NCI-H1436 (cell line): ENCODE measurements at places on chromosomes 11 and 22.

GRCh38 chr11:122773781-122774266 is 64.5 kb upstream of the CRTAM start:
- DNase-seq: no peak

- no peak for DNase-seq
Observed at GRCh38 chr22:47357086-47357485, 594.6 kb downstream of the TBC1D22A start.

GRCh38 chr22:49748514-49748913 is 79.2 kb downstream of the BRD1 start:
- DNase-seq: no peak

GRCh38 chr22:33652615-33653014 is 267.7 kb downstream of the LARGE1 start:
- no peak for DNase-seq

- DNase-seq: no peak
Observed at GRCh38 chr22:46802608-46803027, 40.2 kb downstream of the TBC1D22A start.

- DNase-seq: no peak
Observed at GRCh38 chr22:35995348-35995747, 33.3 kb downstream of the RBFOX2 start.

GRCh38 chr11:9905501-9905951 is 241.6 kb downstream of the SWAP70 start:
- DNase-seq: no peak

DNA sequence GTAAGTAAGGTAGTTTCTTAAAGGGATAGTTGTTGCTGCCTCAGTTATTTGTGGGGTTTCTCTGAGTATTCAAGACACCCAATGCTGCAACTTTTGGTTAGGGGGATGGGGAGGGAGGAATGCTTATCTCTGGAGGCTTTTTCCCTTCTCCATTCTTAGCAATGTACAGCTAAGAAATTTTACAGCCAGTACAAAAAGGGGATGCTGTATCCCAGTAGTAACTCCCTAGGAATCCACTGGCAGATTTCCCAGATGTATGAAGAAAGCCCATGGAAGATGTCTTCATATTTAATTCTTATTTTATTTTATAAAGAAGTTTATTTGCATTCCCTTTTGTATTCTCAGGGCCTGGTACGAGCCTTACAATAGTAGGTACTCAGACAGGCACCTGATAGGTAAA is 154.8 kb downstream of the ENTHD1 start:
- DNase-seq: no peak

GRCh38 chr11:1153951-1154493 is 3.7 kb upstream of the MUC5AC start:
- no peak for DNase-seq

DNA sequence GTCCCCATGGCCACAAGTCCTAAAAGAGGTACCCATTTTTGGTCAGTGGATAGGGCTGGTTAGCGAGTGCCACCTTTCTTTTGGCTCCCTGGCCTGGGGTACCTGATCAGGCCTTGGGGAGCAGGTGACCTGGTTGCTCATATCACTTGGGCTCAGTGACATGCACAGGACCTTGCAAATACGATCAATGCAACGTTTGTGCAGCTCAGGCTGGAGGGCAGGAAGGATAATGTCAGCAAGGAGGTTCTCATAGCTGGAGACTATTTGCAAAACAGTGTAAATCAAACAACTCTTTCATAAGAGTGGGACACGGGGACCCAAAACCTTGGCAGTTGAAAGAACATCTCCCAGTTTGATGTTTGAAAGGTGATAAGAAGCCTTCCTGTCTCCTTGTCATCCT is 127.4 kb upstream of the CADM1 start:
- no peak for DNase-seq

DNA sequence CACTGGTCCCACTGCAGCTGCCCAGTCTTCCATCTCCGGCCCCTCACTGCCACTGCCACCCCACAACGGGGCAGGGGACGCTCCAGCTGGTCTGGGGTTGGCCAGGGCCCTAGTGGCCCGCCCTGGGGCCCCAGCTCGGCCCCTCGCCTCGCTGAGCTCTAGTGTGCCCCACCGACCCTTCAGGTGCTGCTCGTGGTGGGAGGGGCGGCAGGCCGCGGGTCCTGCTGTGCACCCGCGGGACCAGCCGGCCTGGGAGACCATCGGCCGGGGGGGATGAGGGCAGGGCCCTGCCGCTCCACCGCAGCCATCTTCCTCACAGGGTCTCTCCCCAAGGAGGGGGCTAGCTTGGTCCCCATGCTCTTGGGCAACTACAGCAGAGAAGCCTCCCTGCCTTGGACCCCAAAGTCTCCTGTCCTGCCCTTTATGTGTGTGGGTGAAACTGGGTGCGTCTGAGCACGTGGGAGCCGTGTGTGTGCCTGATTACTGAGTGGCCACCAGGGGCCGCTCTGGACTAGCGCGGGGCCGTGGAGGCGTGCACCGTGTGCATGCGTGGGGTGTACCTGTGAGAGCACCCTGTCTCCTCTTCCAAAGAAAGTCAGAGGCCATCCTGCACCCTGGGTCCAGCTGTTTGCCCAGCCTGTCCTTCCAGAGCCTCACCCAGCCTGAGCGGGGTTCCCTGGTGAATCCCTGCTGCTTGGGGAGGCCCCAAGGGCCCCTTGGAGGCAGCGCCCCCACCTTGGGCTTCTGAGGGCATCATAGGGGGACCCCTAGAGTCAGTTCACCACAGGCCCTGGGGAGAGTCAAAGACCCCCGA is 6.0 kb upstream of the ACR start:
- DNase-seq: peak; percentile 40

GRCh38 chr11:47573321-47573720 is 5.4 kb downstream of the KBTBD4 start:
- no peak for DNase-seq

DNA sequence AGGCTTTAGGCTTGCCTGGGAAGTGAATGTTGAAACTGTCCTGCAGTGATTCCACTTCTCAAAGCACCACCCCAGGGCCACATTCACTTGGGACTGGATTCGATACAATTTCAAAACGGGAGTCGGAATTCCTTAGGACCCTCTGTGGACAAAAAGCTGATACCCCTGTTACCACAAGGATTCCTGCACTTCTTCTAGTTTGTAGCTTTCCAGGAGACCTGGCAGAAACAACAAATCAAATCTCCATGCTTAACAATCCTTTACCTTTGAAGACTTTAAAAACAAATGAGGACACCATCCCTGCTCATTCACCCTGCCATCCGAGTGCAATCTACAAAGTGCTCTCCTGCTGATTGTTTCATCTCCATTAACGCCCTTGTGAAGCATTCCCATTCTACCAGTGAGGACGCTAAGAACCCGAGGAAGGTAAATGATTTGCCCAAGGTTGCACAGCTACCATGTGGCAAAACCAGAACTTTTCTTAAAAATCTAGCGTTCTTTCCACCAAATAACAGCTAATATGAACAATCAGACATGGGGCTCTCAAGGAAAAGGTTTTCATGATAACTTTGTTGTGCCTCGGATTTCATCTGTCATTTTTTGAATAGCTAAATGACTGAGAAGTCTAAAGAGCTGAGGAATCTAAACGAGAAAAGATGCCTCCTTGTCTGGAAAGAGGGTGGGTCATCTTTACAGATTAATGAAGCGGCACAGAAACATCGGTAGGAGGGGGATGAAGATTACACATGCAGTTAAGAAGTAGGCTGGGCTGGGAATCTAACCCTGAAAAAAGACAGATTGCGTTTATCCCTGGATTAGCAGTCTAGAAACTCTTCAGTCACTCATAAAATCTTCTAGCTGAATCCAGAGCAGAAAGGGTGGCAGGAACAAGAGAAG is 720 bp upstream of the MPZL2 start:
- DNase-seq: no peak

- peak; percentile 62 for DNase-seq
Observed at GRCh38 chr11:44727373-44728287, 868 bp downstream of the TSPAN18 start.

GRCh38 chr11:46407635-46408034 is 16.1 kb upstream of the CHRM4 start:
- DNase-seq: no peak

- DNase-seq: no peak
Observed at GRCh38 chr11:19828382-19829108, 115.9 kb downstream of the NAV2 start.

GRCh38 chr11:117986981-117987574 is 884 bp downstream of the IL10RA start:
- no peak for DNase-seq

DNA sequence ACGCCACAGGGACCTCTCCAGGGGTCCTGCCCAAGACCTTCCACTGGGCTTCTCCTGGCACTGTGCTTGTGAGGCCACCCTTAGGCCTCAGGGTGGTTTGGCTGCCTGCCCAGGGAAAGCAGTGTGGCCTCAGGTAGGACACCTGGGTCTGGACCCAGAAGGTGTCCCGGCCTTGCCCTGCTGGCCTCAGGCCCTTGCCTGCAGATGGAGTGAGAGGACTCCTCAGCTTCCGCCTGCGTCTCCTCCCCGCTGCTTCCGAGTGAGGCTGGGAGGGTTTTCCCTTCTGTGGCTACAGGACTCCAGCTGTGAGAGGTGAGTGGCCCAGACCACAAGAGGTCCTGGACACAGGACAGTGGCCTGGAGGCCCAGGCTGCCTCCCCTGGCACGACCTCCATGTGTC is 60.4 kb downstream of the WNT7B start:
- DNase-seq: no peak

DNA sequence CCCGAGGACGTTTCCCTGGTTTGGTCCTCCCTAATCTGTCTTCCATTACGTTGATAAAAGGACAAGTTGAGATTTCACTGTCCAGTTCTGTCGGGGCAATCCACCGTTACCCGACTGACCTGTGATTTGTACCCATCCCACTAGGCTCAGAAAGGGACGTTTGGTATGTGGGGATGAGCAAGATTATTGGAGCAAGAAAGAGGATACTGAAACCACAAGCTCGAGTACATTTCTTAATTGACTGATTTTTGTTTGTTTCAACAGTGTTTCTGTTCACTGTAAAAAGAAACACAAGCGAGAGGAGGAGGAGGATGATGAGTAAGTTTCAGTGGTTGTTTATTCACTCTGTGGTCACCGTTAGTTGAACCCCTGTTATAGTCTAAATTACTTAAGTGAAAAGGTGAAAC is 969 bp downstream of the CCDC117 start:
- no peak for DNase-seq

GRCh38 chr11:63945477-63946163 is 6.8 kb downstream of the NAA40 start:
- DNase-seq: peak; percentile 65

DNA sequence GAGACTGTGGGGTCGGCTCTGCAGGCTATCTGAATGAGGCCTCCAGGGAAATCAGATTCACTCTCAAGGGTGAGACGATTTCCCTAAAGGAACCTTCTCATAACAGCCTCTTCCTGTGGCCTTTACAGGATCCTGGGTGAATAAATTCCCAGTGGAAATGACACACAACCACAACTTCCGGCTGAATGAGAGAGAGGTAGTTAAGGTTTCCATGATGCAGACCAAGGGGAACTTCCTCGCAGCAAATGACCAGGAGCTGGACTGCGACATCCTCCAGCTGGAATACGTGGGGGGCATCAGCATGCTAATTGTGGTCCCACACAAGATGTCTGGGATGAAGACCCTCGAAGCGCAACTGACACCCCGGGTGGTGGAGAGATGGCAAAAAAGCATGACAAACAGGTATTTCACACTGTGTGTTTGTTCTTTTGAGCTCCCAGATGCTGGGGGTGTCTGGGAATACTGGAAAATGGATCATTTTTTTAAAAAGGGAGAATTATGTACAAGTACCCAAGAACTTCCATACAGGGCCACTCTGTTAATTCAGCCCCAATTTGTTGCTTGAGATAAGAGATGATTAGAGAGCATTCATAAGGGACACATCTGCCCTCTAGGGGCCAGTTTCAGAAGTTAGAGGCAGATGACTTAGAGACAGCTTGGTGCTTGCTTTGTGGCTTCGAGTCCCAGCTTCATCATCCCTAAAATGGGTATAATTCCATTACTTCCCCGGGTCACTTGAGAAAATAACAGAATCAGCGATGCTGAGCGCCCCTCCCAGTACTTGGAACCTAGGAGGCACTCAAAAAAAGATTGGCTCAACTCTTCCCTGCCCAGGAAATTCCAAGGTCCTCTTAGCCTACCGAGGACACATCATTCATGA is 10.2 kb downstream of the SERPIND1 start:
- DNase-seq: peak; percentile 51

DNA sequence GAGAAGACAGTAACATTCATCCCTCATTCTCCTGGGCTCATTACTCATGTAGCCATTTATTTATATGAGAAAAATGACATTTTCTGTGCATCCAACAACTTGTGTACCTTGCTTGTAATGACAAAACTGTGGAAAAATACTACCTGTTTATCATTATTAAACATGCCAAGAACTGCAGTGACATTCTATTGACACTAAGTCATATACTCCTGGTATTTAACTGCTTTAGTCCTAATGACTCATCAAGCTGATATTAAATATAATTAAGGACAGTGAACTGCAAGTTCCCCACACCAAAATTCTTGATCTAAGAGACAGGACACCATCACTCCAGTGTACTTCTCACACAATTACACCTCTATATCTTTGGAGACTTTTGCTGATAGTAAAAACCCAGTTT is 1328.7 kb upstream of the RAG2 start:
- no peak for DNase-seq

- DNase-seq: no peak
Observed at GRCh38 chr11:125344846-125345420, 151.1 kb downstream of the FEZ1 start.

DNA sequence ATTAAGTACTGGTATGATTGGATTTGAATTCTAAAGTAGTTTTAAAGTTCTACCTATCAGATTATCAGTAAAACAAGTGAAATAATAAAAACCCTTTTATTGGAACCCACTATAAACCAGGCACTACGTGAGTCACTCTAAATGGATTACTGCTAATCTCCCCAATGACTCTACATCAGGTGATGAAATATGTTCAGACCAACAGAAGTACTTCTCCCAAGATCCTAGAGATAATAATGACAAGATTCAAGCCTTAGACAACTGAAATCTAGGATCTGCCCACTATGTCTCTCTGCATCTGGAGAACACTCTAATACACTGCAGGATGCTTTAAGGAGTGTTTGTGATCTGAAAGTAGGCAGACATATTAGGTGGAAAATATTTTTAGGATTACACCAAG is 652.1 kb upstream of the CHORDC1 start:
- DNase-seq: no peak

GRCh38 chr11:86141727-86142126 is 72.8 kb upstream of the PICALM start:
- no peak for DNase-seq

GRCh38 chr11:69088676-69089146 is 40.0 kb downstream of the TPCN2 start:
- peak; percentile 56 for DNase-seq

GRCh38 chr22:22753526-22754267 is 109.3 kb downstream of the GGTLC2 start:
- peak; percentile 39 for DNase-seq

GRCh38 chr11:34029176-34029575 is 22.4 kb upstream of the CAPRIN1 start:
- DNase-seq: no peak

GRCh38 chr11:61134801-61135257 is 26.4 kb downstream of the VPS37C start:
- no peak for DNase-seq

GRCh38 chr11:14742849-14743559 is 99.4 kb downstream of the PDE3B start:
- DNase-seq: no peak
